ENCODE measurements at places on chromosomes 7 and 10. TPM values are rescaled to one million over a fixed set of nuclear protein-coding genes. Genes with fewer than 3 reads are reported as not detected.

DNA sequence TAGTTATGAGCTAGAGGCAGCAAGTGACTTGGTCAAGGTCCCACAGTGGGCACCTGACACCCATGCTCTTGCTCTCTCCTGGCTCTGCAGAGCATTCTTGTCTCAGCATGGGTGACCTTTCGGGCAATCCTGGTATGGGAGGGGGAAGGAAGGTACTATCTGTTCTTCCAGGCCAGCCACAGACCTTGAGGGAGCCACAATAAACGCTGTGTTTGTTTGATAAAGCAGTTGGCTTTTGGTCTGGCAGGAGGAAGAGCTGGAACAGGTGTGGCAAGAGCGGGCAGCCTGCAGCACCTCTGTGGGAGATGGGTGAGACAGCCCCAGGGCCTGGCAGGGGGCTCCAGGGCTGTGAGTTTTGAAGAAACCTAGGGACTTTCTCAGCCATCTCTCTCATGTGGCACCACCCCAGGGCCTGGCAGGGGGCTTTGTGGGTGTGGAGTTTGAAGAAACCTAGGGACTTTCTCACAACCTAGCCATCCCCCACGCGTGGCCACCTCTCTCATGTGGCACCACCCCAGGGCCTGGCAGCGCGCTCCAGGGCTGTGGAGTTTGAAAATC lies 11.4 kb downstream of the CLDN3 start:
- no peaks in the 10 kb centered on the region for H3K36me3 ChIP-seq
- DNase-seq: no peak
- no peak overlapping the region for H3K4me3 ChIP-seq

DNA sequence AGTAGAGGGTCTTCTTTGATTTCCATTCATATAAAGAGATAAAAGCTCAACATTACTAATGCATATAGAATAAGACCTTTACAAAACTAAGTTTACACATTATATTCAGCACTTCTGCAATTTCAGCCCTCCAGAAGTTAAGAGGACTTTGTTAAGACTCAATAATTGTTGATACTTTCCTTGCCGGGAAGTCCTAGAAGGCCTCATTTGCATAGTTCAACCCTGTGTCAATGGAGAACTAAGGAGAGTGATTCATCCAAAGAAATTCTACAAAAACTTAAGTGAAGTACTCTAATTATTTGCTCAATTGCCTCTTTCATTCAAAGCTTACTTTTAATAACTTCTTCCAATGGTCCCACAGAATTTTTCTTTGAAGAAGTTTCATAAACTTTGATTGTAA lies 1060.3 kb upstream of the CELF2 start:
- H3K4me1 ChIP-seq: no peaks in the 10 kb centered on the region
- no peaks in the 10 kb centered on the region for H3K27me3 ChIP-seq
- H3K36me3 ChIP-seq: no peaks in the 10 kb centered on the region
- no peak overlapping the region for H3K27ac ChIP-seq

GRCh38 chr10:90592638-90593302 lies 265.1 kb downstream of the HTR7 start:
- peaks cover 2% of the 10 kb centered on the region for H3K27me3 ChIP-seq
- no peaks in the 10 kb centered on the region for H3K36me3 ChIP-seq
- no peak overlapping the region for H3K4me3 ChIP-seq

The SFR1 gene
- 4.5 TPM for total RNA-seq

The GIMAP4 gene
- not detected for total RNA-seq

The ZNF398 gene
- 11.6 TPM for total RNA-seq
